ENCODE measurements at places on chromosomes 4 and X. TPM values are rescaled to one million over a fixed set of nuclear protein-coding genes. Genes with fewer than 3 reads are reported as not detected.
A peak's percentile ranks its signal among the peaks of the same experiment; 100 is the strongest.

- no peak for DNase-seq
Measured at GRCh38 chr4:112219826-112220366, 11.7 kb upstream of the AP1AR start.

STOX2 gene
- 13.3 TPM for total RNA-seq

DNA sequence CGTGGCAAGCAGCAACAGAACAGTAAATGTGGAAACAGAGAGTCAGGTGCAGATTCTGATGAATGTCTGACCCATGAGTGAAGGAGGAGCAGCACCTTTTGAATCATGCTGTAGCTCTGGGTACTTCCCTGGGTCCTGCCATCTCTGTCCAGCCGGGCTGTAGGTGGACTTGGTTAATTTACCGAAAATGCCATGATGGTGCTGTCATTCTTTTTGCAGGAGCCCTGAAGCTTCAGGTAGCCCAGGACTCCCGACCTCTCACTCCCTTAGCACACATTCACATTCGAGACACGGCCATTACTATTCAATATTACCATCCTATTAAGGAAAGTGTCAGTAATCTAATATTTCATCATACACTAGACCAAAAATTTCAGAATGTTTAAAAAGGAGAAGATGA, 320.9 kb downstream of the STK32B start:
- DNase-seq, result no peak

DNA sequence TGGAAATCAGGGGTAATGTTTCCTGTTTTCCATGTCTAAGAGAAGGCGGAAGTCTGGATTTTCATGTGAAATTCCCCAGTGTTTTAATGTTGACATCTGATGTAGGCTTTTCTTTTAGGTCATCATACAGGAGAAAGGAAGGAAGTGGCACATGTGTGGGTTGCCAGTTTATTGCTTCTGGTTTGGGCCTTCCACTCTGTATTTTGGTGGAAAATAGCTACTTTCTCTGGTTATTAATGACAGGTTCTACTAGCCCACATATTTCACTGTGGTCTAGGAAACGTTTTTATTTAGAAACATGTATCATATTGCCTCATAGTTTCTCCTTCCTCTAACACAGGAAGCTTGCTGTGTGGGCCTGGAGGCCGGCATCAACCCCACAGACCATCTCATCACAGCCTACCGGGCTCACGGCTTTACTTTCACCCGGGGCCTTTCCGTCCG, 7.2 kb downstream of the PDHA1 start:
- DNase-seq, result no peak

- peak; percentile 70 for DNase-seq
Measured at GRCh38 chr4:169070071-169070894, 60.2 kb upstream of the CBR4 start.

ARL9 gene
- 0.45 TPM for total RNA-seq

DNA sequence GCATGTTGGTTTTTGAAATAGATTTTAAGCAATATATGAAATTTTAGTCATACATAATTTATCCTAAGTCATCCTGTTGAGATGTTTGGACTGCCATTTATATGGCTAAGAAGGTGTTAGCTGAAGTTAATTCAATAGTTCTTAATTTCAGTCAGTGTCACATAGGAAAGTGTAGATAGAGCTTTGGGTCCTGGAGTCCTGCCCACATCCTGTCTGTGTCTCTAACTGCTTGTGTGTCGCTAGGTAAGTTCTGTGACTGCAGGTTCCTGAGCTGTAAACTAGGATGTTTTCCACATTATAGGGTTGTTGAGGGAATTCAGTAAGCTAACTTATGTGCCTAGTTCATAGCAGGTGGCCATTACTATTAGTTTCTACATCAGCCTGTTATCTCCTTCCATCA, 20.7 kb downstream of the OFD1 start:
- DNase-seq, result no peak

GRCh38 chrX:56757327-56757726, 28.3 kb downstream of the NBDY start:
- no peak for DNase-seq

DNA sequence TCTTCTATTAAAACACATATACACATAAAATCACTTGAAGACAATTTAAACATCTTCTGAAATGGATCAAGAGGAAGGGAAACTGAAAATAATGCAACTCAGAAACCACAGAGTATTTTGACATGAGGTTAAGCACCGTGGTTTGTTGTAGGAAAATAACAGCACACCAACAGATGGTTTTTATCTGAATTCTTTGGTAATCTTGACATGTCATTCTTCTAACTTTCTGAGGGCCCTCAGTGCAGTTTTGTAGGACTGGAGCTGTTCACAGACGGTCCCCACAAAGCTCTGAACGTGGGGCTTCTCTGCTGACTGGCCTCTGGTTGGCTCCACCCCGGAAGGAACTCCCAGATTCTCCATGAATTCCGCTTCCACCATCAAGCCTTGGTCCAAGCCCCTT, 16.0 kb upstream of the TLR8 start:
- no peak for DNase-seq
